ENCODE measurements at places on chromosomes 5 and 9.

DNA sequence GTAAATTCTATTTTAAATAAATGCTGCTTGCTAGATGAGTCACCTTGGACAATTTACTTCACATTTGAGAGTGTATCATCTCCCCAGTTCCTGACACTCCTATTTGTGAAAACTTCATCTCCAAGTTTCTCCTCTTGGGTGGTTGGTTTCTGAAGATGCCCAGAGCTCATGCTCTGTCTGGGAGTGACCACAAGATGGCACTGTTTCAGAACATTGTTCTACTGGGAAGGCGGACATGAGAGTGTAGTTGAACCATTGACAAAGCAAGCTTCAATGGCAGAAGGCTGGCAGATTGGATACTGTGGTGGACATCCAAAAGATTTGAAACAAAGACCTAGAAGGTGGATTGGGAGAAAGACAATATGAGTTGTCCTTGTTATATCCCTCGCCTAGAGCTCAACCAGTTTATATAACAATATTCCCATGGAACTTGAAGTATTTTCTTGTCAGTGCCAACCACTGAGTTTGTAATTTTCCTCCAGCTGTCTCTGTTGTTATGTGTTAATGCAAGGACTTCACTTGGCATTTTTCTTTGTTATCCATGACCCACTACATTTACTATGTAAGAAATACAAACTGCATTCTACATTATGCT, 234.3 kb upstream of the ANKH start:
- peak; percentile 44 for DNase-seq

DNA sequence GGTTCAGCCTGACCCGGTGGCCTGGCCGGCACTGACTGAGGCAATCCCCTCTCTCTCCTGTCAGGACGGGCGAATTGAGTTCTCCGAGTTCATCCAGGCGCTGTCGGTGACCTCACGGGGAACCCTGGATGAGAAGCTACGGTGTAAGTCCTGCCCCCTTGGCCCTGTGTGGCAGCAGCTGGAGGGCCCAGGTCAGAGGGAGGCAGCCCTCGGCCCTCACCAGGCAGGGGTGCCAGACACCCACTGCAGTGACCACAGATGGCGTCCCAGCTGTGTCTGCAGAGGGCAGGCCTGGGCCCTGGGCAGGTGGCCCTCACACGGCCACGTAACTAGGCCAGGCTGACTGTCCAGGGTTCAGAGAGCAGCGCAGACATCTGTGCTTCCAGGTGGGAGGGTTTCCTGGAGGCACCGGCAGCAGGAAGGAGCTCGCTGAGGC, 45.9 kb upstream of the HMCN2 start:
- DNase-seq = no peak

- DNase-seq = no peak
Measured at GRCh38 chr5:142719836-142720370, 34.0 kb upstream of the FGF1 start.

DNA sequence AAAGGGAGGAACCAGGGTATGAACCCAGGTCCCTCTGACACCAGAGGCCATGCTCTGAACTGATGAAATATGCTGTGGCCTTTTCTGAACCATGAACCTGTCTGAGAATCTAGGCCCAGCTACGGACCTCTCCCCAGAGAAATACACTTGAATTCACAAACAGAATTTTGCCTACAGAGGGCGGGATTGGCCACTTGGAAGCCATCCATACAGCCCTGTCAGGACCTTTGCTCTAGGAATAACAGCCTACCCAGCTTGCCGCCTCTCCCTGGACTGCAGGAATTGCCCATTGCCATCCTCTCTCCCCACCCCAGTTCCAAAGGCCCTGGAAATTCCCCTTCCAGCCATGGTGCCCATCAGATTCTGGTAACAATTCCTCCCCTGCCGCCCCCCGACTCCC, 26.6 kb downstream of the MORN5 start:
- DNase-seq = no peak

GRCh38 chr9:114777821-114778609, 27.8 kb downstream of the TNFSF15 start:
- peak; percentile 38 for DNase-seq

- DNase-seq = peak; percentile 69
Measured at GRCh38 chr5:128084228-128085167, 932 bp downstream of the SLC12A2 start.

- DNase-seq = no peak
Measured at GRCh38 chr5:175567954-175568353, 89.6 kb downstream of the SFXN1 start.

- no peak for DNase-seq
Measured at GRCh38 chr9:90921104-90921503, 119.5 kb downstream of the SYK start.

DNA sequence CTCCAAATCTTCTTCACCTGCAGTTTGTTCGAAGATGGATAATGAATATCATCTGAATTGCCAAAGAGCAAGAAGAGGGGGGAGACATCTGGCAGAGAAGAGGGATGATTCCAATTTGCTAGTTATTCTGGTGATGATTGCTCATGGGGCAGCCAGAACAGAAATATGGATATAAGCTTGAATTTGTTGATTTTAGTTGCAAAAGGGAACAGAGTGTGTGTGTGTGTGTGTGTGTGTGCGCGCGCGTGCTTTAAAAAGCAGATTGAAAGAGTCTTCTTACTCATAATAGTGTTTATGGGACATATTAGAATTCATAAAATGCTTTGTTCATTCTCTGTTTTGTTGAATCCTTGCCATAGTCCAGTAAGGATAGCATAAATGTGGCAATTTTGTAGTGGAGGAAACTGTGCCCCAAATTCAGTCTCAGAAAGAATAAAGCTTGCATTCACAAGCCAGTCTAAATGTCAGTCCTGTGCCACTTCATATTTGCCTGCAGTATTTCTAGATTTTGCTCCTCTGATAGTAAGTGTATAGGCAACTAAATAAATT, 436.3 kb upstream of the KLF4 start:
- no peak for DNase-seq

DNA sequence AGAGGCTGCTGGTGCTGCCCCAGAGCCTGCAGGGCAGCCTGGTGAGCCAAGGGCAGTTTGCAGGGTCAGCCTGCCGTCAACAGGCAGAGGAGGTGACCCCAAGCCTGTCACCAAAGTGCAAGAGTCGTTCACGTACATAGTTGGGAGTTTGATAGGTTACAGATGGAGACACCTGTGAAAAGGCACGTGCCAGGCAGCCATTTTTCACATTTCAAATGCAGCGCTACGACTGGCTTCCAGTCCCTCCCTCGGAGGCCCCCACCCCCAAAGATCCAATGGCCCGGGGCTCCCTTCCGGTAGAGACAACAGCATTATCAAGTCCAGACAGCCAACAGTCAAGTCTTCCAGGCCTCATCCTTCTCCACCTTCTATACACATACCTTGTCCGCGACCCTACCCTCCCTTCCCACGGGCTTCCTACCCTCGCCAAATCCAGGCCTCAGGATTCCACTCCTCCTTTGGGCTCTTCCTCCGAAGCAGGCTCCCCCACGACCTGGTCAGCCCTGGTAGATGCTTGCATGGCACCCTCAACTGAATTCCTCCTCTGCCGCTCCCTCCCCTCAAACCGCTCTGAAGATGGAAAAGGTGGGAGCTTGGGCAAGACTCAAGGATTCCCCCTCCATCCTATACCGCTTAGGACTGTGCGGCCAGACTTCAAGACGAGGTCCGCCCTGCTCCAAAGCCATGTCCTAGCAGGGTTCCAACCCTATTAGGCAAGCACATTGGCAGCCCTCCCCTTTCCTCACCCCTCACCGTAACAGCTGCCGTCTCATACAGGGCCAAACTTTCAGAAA, 13.2 kb downstream of the HNRNPH1 start:
- DNase-seq = peak; percentile 42

GRCh38 chr5:82349652-82350051, 71.5 kb upstream of the RPS23 start:
- DNase-seq = peak; percentile 69

DNA sequence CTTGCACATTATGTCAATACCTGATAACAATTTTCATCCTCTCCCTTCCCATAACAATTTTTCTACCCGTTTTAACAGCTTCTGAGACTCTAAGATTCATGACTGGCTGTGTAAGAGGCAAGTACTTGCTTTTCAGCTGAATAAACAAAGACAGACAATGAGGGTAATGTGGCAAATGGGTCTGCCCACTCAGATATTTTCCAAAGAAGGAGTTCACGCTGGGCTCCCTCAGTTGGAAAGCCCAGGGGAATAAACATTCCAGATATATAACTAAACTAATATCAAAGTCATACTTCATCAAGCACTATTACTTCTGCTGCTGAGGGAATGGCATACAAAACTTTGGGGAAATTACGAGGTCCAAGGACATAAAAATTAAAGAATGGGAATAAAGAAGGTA, 24.4 kb downstream of the MEGF9 start:
- DNase-seq = no peak

GRCh38 chr9:9892217-9892616, 720.6 kb downstream of the PTPRD start:
- DNase-seq = no peak

- no peak for DNase-seq
Measured at GRCh38 chr9:80375477-80375876, 803.7 kb downstream of the TLE4 start.

DNA sequence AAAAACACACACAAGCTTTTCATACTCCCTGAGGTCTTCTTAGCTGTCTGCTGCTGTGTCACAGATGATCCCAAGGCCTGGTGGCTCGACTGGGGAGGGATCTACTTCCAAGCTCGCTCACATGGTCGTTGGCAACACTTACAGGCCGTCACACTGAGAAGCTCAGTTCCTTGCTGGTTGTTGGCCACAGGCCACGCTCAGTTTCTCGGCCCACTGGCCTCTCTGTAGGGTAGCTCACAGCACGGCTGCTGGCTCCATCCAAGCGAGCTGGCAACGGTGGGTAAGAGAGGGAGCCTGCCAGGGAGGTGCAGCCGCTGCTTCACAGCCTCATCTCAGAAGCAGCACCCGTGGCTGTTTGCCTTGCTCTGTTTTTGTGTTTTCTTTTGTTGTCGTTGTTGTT, 43.8 kb upstream of the GFPT2 start:
- no peak for DNase-seq

DNA sequence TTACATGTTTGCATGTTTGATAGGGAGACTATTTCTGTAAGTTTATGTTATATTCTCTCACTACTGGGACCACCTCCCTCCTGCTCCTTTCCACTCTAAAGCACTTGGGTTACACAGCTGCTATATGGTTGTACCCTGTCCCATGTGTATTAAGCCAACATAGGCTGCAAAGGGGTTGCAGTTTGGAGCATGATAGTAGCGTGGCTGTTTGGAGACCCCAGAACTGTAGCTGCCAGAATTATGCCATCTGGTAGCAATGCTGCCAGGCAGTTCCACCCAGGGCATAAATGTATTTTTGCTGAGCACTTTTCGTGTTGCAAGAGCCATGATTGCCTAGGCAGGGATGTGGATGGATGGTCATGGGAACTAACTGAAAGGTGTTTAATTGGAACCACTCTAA, 81.8 kb downstream of the CNTLN start:
- no peak for DNase-seq

DNA sequence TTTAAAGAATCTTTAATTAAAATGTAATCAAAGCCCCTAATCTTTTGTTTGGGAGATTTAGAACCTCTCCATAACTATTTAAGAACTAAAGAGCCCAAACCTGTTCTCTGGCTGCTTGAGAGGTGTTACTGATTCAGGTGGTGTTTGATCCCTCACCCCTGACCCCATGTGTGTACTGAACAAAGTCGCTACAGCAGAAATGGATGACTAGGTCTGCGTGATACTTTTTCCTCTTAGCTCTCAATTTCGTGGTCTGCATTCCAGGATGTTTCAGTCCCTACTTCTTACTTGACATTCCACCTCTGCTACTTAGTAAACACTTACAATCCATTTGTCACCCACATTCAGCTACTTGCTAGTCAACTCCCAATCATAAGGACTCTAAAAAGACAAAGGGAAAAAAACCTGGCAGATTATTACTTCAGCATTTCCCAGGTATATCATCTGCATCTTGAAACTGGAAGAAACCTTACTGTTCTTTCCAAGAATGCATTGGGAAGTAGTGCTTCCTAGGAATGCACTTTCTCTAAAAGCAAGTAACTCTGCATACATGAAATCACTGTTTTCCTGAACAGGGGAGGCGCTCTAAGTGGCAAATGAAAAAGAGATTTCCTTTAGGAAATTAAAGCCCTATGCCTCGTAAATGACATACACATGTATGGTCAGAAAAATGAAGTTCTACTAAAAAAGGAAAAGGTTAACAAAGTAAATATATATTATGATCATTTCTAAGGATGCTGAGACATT, 1091.6 kb downstream of the PTPRD start:
- DNase-seq = no peak

DNA sequence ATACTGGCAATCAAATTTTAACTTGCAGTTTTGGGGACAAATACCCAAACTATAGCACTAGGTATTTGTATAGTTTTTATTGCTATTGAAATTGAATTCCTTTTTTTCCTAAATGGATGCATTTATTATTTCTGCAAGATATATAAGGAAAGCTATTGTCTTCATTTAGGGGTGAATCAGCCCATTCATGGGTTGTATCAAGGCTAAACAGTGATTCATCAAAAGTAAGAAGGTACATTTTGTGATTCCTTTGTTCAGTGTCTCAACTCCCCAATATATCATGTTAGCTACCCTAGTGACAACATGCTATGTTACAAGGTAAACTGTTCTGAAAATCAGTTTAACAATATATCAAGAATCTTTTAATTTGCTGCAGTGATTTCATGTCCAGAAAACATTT, 185.7 kb downstream of the PLK2 start:
- no peak for DNase-seq

- DNase-seq = no peak
Measured at GRCh38 chr5:150227606-150228273, 37.9 kb downstream of the SLC6A7 start.

DNA sequence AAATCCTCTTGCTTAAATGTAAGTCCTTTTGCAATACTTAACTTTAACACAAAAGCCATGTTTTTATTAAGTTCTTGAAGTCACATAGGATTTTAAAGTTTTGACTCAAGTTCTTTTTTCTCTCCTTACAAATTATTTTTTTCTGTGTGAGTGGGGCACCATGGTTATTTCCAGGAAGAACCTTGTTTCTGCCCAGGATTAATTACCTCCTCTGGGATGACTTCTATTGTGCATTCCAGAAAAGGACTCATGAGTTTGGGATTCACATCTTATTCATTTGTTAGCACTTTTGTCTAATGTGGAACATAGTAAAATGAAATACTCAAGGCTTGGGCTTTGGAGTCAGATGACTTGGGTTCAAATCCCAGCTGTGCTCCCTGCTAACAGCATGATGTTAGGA, 421.4 kb upstream of the WWC1 start:
- DNase-seq = no peak

GRCh38 chr9:128685636-128686489, 3.2 kb upstream of the SET start:
- peak; percentile 41 for DNase-seq

DNA sequence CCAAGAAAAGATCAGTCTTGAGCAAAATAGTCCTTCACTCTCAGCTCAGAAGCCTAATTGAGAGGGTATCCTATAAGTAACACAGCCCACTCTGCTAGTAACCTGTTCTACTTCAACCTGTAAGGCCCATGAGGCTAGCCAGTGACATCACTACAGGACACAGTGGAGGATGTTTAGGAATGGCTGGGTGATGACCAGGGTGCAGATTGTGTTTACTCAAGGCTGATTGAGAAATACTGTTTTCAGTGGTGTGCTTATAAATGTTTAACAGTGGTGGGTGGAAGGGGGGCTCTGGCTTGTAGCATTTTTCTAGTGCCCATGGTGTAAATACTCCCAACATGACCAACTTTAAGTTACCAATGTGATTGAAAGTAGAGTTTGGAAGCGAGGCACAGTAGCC, 159.8 kb upstream of the CCDC152 start:
- no peak for DNase-seq

All from activated T-cell treated with anti-CD3 and anti-CD28 coated beads, Interleukin-2, amount 50 U/mL, for 48 hours (primary cell).